ENCODE measurements at places on chromosomes 11 and 22.

DNA sequence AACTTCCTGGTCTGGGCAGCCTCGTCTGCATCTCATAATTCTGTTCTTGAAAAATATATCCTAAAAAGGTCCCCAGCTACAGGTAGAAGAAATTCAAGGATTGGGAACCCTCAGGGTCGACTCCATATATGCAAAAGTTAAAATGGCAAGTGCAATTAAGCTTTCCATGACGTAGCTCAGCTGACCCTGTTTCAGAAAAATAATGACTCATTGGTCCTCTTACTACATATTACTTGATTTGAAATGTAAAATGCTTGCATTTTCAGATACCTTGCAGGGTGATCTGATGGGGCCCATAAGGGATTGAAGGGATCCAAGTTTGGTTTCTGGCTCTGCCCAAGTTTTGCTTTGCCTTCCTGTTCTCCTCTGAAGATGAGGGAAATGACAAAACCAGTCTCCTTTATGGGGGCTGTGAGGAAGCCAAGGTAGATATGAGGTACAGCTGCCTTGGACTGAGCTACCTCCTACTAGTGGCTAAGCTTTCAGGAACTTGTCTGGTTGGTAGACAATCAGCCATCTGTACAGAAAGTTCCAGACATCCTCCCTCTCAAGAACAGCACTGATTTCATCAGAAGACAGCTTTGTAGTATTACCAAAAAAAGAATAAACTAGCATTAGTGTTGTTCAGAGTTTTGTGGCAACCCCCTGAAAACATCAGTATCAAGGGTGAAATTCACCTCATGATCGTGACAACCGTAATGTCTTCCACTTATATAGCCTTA is 177.3 kb downstream of the DBX1 start:
- no peak for DNase-seq

GRCh38 chr11:126163779-126164178 is 47.7 kb downstream of the RPUSD4 start:
- DNase-seq, result no peak

- DNase-seq, result no peak
Observed at GRCh38 chr11:35558513-35558912, 33.1 kb upstream of the PAMR1 start.

DNA sequence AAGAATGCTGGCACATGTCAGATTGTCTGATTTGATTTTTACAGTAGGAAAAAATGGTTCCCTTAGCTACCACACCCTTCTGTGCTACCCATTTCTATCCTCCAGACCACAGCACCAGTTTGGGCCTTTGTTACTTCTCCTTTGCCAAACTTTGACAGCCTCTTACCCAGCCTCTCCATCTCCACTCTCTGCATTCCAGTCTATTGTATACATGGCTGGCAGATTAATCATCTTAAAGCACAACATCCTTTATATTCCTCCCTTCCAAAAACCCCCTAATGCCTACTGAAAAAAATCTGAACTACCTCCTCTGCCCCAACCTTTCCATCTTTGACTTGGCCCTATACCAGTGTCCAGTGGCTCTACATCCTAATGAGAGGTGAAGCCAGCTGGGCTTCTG is 10.8 kb upstream of the PANX1 start:
- no peak for DNase-seq

DNA sequence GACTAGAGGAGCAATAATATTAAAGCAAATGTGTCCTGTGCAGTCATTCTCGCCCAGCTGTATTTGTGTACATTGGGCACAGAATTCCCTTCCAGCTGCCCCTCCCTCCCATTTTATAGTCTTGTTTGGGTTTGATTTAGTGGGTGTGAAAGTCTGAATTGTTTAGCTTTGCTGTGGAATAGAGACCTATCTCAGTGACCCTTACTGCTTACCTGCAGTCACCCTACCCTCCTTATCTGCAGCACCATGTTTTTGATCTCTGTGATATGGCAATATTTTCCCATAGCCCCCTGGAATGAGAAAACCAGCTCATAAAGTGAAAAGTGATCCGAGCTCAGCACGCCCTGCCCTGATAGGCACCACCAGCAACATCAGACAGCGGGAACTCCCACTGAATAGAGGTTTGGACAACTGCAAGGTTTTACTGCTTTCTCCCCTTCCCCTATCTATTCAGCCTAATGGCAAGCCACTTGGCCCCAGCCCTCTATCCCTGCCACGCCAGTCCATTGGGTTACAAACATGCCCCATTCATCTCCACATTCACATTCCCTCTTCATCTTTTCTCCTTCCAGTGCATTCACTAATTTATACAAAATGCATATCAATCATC is 199.0 kb downstream of the ETS1 start:
- no peak for DNase-seq

DNA sequence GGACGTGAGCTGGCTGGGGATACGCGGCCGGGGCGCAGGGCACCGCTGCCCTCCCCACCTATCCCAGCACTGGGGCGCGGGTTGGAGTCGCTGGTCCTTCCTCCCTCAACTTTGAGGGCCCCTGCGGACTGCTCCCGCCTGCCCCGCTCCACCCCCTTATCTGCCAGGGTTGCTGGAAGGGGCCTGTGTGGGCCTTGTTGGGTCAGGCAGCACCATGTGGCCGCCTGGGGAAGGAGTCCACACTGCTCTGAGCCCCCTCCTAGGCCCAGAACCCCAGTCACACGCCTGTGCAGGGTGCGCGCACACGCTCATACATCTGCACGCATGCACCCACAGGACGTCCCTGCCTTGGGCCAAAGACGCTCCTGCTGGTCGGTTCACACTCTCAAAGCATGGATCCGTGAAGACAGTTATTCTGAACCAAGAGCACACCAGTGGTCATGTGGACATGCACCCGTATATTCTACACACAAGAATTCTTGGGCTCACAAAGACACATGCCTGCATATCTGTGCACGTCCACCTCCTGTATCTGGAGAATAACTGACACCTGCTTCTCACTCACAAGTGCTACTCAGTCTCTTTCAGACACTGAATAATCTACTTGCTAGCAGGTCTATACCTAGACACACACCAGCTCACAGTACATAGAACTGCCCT is 710 bp downstream of the TUB start:
- DNase-seq, result no peak

DNA sequence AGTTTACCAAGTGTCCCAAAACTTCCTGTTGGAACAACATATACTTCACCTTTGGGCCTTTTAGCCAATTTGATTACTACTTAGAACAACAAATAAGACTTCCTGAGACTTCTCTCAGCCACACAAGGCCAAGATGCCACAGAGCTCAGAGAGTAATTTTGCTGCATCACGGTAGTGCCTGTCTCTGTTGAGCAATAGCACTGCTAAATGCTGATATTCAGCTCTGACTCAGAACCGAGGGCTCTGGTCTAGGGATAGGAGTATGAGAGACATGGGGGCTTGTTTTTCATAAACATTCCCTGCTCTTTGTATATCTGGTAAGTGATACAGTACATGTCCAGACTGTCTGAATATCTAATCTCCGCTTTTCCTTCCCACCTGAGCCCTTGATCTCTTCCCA is 260.4 kb upstream of the ARHGAP20 start:
- DNase-seq, result peak; percentile 84

DNA sequence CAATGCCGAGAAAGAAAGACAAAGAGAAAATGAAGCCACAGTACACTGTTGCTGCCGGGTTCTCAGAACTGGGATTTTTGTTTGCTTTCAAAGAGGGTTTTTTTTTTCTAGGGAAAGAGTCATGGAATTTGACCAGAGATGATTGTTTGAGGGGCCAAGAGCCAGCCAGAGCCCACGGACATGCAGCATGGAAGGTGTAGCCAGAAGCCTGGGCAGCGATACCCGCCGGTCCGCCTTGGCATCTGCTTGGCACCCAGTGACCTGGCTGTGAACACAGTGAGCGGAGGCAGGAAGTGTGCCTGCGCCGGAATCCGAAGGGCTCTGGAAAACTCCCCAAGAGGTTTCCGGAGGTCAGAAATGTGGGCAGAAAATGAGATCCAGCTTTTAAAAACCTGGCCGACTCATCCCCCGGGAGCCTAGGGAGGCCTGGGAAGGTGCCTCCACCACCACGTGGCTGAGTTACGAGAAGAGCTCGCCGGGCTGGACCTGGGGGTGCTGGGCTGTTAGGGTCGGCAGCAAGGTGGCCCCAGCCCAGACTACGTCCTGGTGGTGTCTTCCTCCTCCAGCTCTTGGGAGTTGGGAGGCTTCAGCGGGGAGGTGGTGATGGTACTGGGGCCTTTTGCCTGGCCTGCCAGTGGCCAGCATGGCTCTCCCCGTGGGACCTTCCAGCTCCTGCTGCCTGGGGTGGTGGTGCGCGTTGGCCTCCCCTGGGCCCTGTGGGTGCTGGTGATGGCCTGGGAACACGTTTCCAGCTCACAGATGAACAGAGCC is 61.6 kb upstream of the PPARA start:
- DNase-seq, result no peak

- no peak for DNase-seq
Observed at GRCh38 chr11:130583801-130584211, 135.4 kb downstream of the ADAMTS15 start.

- no peak for DNase-seq
Observed at GRCh38 chr22:33569559-33569958, 350.7 kb downstream of the LARGE1 start.

DNA sequence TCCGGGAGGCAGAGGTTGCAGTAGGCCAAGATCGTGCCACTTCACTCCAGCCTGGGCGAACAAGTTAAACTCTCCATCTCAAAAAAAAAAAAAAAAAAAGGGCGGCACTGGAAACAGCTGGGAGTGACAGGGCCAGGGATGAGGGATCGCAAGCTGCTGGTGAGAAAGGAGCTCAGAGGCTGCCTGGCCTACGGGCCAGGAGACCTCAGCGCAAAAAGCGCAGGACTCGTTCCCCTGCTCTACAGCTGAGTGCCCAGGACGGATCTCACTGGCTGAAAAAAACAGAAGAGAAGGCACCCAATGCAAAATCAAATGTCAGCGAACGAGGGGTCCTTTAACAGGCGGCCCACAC is 650 bp upstream of the NUP50 start:
- DNase-seq, result peak; percentile 50

GRCh38 chr11:78912778-78913177 is 338.1 kb upstream of the NARS2 start:
- no peak for DNase-seq

GRCh38 chr22:20957683-20958431 is 9.2 kb upstream of the AIFM3 start:
- peak; percentile 72 for DNase-seq

DNA sequence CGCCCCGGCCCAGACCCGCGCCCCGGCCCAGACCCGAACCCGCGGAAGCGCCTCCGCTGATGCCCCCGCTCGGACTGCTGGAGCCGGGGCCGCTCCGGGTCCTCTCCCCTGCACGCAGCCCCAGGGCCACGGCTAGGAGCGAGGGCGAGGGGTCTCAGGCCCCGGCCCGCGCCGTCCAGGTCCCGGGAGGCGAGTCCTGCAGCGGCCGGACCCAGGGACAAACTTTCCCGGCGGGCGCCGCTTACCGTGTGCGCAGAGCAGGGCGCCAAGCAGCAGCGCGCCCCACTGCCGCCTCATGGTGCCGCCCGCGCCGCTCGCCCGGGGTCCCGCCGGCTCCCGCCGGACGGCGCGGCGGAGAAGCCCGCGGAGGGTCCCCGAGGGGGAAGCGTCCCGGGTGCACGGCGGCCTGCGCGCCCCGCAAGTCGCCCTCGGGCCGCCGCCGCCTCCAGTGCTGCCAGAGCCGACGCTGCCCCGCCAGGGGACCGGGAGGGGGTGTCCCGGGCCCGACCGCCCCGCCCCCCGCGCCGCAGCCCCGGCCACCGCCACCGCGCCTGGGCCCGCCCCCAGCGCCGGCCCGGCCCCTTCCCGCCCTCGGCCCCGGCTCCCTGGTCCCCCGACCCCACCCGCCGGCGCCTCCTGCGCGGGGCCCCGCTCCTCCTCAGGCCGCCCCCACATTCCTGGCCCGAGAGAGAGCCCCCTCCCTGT is at the start of gene LRP4:
Gene LRP4 (minus strand): TSS at position 468 of the 705 bp plus-strand sequence. CDS start 171 bp downstream, at position 297.
- no peak for DNase-seq

DNA sequence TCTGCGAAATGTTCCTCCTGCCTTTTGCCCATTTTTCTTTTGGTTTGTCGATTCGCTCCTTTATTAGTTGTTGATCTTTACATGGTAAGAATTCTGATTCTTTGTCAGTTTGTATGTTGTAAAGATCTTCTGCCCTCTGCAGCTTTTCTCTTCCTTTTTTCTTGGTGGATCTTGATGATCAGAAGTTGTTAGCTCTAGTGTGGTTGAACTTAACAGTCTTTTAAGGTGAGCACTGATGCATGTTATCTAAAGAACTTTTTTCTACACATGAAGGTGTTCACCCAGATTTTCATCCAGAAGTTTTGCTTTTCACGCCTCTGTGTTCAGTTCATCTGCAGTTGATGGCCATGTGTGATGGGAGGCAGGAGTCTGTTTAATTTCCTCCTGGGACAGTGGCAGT is 133.7 kb downstream of the TBC1D22A start:
- DNase-seq, result no peak

- peak; percentile 94 for DNase-seq
Observed at GRCh38 chr11:61369372-61370348, 7.5 kb downstream of the TMEM138 start.

DNA sequence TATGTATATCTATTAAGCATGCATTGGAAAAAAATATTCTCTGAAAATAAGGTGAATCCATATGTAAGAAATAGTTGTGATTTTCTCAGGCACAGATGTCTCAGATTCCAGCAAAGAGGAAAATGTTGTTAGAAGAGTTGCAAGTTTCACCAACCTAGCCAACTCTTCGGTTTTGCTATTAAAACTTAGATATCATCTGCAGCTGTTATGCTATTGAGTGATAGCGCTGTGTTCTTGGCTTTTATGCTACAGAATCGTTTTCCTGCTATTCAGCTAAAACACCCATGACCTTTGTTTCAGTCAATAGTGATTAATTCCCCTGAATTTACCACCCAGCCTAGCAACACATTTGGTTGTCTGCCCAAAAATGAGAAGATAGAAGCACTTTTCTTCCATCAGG is 795.6 kb upstream of the ANO3 start:
- no peak for DNase-seq

DNA sequence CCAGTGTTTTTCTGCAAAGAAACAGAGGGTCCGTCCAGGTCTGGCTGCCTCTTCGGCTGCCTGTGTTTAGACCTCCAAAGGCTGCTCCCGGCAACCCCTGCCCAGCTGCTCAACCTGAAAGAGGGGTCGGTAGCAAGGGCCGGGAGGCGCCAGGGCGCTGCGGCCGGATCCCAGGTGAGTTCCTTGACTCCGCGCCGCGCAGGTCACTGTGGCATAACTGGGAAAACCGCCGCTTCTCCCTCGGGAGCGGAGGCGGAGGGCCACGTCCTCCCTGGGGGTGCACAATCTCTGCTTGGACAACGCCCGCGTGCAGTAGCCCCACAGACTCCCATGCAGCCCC is 1.0 kb upstream of the BRSK2 start:
- no peak for DNase-seq

- DNase-seq, result no peak
Observed at GRCh38 chr11:57318178-57318577, 6.6 kb downstream of the TNKS1BP1 start.
